AG10803 (cell line): ENCODE measurements at places on chromosomes 7 and 10.

- no peak for DNase-seq
Measured at GRCh38 chr10:98949306-98949705, 286.3 kb downstream of the HPSE2 start.

- no peak for DNase-seq
Measured at GRCh38 chr7:50450590-50451032, 461 bp upstream of the FIGNL1 start.

- no peak for DNase-seq
Measured at GRCh38 chr10:22839639-22840038, 88.2 kb upstream of the ARMC3 start.

DNA sequence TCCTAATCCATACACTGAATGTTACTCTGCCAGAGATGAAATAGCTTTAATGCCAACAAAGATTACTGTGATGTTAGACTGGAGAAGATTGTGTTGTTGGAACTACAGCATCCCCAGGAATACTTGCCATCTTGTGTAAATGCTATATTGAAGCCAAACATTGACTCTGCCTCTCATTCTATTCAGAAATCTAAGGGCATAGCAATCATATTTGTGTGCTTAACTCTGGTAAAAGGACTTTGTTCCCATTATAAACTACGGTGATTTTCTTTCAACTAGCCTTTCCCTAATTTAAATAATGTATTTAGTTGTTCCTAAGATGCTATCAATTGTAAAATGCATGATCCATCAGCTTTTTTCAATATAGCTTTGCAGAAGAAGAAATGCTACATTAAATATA, 498.4 kb upstream of the LRRN3 start:
- no peak for DNase-seq

GRCh38 chr10:121990015-121990677, 1.2 kb downstream of the TACC2 start:
- no peak for DNase-seq

DNA sequence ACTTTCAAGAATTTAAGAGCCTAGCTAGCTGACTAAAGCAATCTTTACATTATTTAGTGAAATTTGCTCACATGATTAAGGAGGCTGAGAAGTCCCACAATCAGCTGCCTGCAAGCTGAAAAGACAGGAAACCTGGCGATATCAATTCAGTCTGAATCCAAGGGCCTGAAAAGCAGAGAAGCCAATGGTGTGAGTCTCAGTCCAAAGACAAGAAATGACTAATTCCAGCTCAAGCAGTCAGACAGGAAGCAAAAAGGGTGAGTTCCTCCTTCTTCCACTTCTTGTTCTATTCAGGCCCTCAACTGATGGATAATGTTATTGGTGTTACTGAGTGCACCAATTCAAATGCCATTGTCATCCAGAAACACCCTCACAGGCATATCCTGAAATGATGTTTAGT, 1231.6 kb upstream of the CELF2 start:
- peak; percentile 10 for DNase-seq
